ENCODE measurements at places on chromosomes 6 and 20.

GRCh38 chr6:30998785-30999184, 11.5 kb upstream of the MUC22 start:
- DNase-seq: no peak

- DNase-seq: no peak
These were observed 26.1 kb upstream of the KLHL31 start for GRCh38 chr6:53691667-53692133.

GRCh38 chr6:30520522-30520921, 31.2 kb downstream of the HLA-E start:
- no peak for DNase-seq

GRCh38 chr6:129451187-129451586, 258.8 kb downstream of the ARHGAP18 start:
- no peak for DNase-seq

DNA sequence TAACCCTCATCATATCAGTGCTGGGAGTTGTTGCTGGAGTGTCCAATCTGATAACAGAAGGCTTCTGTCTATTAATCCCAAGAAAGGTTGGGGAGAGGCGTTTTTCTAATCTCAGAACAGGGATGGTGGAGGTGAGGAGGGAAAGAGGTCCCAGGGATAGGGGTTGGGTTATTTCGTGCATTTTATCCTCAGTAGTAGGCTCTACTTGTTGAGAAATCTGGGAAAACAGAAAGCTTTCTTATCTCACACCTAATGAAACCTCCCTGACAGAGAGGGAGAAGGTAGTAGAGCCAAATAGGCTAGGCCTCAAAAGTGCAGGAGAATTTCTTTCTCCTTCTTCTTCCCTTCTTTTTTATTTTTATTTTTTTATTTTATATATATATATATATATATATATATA, 281.8 kb upstream of the MAP3K7 start:
- no peak for DNase-seq

GRCh38 chr20:21832442-21833385, 127.2 kb downstream of the PAX1 start:
- no peak for DNase-seq

DNA sequence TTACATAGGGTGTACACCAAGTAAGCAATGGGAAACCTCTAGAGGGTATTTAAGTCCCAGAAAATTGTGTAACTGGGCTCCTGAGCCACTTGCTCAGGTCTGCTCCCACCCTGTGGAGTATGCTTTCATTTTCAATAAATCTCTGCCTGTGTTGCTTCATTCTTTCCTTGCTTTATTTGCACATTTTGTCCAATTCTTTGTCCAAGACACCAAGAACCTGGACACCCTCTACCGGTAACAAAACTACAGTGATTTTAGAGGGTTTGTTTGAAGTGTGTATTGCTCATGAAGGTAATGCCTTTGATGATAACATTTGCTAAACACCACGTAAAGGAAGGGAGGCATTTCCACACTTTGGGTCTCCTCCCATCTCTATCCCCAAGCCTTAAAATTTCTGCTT, 46.2 kb downstream of the MYB start:
- DNase-seq: no peak

GRCh38 chr6:47567586-47567985, 90.0 kb downstream of the CD2AP start:
- no peak for DNase-seq

GRCh38 chr6:52992980-52993920, 1.8 kb downstream of the GSTA4 start:
- no peak for DNase-seq

DNA sequence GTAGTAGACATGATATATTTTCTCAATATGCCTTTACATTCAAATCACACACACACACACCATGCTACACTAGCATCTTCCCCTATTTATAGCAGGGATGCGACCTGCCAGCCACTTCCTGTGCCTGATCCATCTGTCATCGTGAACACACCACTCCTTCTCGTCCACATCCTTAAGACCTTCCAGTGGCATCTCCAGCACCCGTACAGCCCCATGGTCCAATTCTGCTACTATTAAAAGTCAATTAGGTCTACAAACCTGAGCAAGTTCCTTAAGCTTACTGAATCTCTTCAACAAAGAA, 54.5 kb downstream of the KIF16B start:
- DNase-seq: no peak

- DNase-seq: no peak
These were observed 2.1 kb upstream of the TNFAIP3 start for GRCh38 chr6:137864812-137865508.

- no peak for DNase-seq
These were observed 58.1 kb downstream of the NOL4L start for GRCh38 chr20:32527052-32527446.

GRCh38 chr6:44002593-44003344, 124.5 kb downstream of the MRPL14 start:
- no peak for DNase-seq

DNA sequence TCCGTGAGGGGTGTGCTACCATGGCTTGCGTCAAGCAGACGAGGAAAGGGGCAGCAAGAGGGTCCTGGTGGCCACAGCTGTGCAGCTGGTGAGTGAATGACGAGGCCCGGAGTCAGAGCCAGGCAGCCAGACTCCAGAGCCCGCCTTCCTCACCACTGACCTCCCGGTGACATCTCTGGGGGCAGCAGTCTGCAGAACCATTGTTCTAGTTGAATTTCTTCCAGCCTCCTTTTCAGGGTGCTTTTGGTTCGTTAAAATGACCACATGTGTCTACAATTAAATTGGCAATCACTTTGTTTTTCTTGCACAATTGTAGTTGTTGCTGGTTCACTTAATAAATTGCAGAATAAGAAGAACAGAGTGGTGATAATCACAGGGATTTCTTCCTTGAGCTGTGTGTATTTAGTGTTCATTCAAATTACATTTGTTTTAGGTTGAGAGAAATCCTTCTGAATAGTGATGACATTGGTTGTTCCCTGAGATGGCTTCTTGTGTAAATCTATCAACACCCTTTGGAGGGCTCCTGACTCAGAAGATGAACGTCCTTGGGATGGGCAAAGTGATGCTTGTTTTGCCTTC, 96.4 kb downstream of the TULP4 start:
- no peak for DNase-seq

DNA sequence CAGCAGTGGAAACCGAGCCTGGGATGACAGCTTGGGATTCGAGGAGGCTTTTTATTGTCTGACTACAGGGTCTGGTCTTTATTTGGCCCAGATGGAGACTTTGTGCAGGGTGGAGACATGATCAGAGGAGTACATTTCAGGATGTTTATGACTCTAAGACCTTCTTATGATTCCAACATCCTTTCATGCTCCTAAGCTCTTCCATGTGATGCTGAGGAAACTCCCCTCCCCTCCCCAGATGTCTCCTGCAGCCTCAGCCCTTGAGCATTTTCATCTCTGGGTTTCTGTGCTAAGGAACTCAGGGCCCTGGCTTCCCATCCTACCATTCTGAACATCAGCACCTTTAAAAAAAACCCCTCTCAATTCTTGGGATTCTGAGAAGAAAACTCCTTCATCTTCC, 186.6 kb downstream of the SOX4 start:
- no peak for DNase-seq

DNA sequence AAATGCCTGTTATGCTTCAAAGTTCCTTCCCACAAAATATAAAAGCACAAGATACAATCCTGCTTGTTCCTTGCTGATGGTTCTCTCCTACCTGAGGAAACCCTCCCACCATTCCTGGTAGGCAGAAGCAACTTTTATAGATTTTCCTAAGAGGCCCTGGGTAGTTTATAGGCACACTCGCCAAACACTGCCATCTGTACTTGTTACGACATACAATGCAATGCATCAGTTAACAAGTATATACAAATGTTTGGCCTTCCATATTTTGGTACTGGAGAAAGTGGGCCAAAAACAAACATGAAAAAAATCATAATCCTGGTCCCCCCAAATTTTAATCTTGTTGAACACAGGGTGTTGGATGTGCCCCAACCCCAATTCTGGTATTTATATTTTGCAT, 16.6 kb downstream of the MCM9 start:
- DNase-seq: no peak

GRCh38 chr6:105352037-105352617, 50.8 kb downstream of the PREP start:
- no peak for DNase-seq

DNA sequence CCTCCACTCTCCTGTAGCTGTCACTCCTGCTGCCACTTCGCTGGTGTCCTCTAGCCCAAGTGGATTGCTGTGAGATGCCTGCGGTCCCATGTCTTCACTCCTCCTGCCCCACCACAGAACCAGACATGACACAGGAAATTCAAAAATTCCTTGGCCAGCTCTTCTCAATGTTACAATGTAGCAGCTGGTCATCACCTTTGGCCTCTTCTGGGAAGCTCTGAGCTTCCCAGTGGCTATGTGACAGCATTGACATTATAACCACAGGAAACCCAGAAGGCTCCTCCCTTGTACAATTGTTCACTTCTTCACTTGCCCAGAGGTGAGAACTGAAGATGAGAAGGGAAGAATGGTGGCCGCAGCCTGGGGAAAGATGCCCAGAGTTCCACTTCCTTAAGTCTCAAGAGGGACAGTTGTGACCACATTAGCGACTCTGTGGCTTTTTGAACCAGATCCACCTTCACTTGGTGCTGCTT, 76.1 kb upstream of the NAA20 start:
- no peak for DNase-seq

GRCh38 chr20:59499863-59500262, 104.5 kb upstream of the PHACTR3 start:
- DNase-seq: no peak

GRCh38 chr20:42432496-42433334, 757.0 kb downstream of the PTPRT start:
- DNase-seq: no peak

- DNase-seq: no peak
These were observed 2.0 kb downstream of the EDEM2 start for GRCh38 chr20:35145141-35145564.

DNA sequence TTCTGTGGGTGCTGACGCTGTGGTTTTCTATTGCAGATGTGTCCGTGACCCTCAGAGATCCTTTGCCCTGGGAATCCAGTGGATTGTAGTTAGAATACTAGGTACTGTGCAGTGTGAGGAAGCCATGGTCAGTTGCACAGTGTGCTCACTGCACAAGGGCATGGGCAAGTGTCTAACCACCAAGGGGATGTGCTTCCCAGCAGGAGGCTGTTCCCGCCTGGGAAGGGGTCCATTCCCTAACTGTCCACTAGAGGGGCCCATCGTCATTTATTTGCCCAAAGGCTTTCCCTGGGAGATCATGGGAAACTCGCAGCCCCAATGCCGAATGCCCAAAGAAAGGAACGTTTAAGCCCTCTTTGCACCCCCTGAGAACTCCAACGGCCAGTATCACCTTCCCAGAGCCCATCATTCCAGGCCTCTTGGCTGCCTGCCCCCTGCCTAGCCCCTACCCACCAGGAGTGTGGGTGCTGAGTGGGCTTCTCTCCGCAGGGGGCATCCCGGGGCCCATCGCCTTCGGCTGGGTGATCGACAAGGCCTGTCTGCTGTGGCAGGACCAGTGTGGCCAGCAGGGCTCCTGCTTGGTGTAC, 26.2 kb downstream of the SLCO4A1 start:
- no peak for DNase-seq

DNA sequence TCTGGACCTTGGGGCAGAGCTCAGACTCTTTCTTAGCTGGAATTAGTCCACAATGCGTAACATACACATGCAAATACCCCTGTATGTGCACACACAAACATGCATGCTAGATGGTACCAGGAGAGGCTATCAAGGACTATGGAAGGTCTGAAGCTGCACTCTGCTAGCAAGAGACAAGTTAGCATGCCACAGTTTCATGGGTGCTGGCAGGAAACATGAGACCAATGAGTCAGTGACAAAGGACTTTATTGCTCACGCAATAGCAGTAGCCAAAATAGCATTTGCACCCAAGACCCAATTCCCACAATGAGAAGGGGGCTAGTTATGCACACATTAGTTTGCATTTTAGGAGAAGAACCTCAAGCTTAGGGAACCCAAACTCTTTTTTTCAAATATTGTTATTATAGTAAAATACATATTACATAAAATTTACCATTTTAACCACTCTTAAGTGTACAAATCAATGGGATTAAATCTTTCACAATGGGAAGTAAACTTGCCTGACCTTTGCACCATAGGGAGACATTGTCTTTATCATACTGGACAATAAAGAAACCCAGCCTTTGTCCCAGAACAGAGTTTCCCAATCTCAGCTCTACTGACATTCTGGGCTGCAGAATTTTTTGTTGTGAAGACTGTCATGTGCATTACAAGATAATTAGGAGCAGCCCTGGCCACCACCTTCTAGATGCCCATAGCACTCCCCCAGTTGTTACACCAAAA, 69.1 kb downstream of the NRSN1 start:
- no peak for DNase-seq

- DNase-seq: no peak
These were observed 1.2 kb upstream of the CDC25B start for GRCh38 chr20:3794701-3795420.

DNA sequence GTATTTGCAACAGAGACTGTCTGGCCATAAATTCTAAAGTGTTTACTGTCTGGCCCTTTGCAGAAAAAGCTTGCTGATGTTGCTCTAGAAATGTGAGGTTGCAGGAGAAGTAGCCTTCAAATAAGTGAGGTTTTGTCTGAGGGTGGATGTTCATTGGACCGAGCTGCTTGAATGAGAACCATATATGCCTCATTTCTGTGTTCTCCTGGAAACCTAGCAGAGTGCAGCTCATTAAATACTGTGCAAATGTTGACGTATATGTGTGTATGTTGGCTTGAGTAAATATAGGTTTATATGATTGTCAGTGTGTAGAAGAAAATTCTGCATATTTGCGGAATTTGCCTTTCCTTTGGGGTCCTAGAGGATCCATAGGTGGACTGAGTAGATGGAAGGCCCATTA, 39.0 kb downstream of the CHMP4B start:
- DNase-seq: no peak

DNA sequence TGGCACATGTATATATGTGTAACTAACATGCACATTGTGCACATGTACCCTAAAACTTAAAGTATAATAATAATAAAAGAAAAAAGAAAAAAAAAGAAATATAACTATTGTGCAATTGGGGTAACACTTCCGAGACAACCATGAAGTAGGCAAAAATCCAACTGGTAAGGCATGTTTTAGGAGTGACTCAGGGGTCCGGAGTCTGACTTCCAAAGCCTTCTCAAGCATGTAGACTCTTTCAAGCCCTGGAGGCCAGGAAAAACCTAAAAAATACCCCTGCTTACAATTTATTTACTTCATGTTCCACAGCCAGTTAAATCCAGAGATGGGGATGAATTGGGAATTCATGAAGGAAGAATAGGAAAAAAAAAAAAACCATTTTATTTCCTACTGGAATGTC, 161.3 kb upstream of the PHACTR1 start:
- no peak for DNase-seq

DNA sequence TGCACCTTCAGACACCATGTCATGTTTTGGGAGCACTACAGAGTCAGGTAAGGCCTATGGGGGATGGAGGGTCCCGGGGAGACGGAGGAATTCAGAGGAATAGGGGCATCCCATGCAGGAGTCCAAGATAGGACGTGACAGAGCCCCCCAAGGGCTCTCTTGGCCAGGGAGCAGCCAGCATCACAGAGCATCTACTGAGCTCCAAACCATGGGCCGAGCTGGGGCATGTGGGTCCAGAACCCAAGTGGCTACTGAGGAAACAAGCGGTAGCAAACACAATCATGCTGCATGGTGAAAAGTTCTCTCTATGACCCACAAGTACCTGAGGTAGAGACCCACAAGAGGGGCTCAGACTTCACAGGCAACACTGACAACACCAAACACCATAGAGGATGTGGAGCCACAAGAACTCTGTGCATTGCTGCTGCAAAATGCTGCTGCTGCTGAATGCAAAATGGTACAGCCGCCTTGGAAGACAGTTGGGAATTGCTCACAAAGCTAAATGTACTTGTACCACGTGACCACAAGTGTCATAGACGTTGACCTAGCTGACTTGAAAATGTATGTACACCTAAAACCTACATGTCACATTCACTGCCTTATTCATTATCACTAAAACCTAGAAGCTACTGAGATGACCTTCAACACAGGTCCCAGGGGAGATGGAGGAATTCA, 33.4 kb upstream of the MAS1L start:
- DNase-seq: no peak

All from cortex of kidney (tissue), 1 donor.